ENCODE measurements at places on chromosomes 16 and 17. TPM values are rescaled to one million over a fixed set of nuclear protein-coding genes. Genes with fewer than 3 reads are reported as not detected.

DNA sequence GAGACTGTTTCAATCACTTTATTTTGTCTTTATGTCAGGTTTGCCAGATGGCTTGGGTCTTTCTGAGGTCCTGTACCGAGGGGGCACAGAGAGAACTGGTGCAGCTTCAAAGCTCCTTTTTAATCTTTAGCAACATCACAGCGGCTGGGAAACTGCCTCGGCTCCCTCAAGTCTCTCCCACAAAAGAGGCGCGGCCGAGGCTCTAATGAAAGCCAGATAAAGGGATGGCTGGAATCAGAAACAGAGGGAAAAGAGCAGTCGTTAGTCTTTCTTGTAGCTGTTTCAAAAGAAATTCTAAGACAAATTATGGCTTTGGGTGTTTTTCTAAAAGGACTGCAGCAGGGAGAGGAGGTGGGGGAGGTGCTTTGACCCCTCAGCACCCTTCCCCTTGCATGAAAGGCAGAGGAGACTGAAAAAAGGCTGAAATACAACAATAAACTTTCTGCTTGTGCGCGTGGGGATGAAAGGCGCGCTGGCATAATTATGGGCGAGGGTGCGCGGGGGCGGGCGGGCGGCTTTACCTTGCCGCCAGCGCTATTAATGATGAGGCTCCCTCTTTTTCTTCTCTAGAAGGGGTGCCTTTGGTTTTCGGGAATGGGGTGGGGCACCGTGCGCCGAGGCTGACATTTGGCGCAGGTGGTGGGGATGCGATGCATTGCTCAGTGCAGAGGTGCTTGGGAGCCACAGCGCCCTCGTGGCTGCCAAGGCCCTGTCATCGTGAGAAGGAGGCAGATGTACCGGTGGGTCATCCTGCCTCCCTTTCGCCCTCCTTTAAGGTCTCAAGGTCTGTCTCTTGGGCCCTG is 22.3 kb upstream of the BRD7 start:
- H3K36me3 ChIP-seq: no peaks in the 10 kb centered on the region
- no peak for DNase-seq
- no peak overlapping the region for H3K4me3 ChIP-seq
- no peaks in the 10 kb centered on the region for H3K27me3 ChIP-seq
- H3K4me1 ChIP-seq: peaks cover 20% of the 10 kb centered on the region

GRCh38 chr17:35423761-35424160 is 8.5 kb downstream of the SLFN12 start:
- DNase-seq: no peak
- peaks cover 18% of the 10 kb centered on the region for H3K27me3 ChIP-seq
- H3K27ac ChIP-seq: no peak overlapping the region
- H3K4me1 ChIP-seq: peaks cover 10% of the 10 kb centered on the region

- DNase-seq: no peak
- H3K36me3 ChIP-seq: peaks cover 3% of the 10 kb centered on the region
- no peak overlapping the region for H3K27ac ChIP-seq
These were observed 283.6 kb downstream of the ABCC12 start for GRCh38 chr16:47872225-47872624.

DNA sequence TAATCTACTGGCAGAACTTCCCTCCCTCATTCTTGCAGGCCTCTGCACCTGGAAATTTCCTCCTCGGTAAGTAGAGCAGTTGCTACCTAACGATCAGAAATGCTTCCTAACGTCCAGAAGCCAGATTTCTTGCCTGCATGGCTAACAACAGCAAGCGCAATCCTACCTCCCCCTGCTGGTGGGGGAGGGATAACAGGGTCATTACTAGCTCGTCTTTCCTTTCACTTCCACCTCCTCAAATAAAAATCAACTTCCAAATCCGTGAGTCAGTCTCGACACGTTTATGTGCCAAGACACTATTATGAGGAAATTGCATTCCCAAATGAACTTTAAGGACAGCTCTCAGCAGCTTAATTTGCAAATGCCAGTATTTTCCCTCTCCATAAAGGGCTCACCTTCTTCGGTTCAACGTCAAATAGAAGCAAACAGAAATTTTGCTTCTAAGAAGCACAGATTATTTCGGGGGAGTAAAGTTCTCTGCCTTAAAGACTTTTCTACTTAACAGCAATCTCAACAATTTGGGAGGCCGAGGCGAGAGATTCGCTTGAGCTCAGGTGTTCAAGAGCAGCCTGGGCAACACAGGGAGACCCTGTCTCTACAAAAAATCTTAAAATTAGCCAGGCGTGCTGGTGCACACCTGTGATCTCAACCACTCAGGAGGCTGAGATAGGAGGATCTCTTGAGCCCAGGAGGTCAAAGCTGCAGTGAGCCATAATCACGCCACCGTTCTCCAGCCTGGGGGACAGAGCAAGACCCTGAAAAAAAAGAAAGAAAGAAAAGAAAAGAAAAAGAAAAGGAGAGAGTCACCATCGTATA is 188.6 kb upstream of the PSMD7 start:
- no peaks in the 10 kb centered on the region for H3K27me3 ChIP-seq
- H3K4me3 ChIP-seq: peak overlapping the region; percentile 21
- peaks cover 4% of the 10 kb centered on the region for H3K36me3 ChIP-seq
- H3K27ac ChIP-seq: peak overlapping the region; percentile 66
- peaks cover 15% of the 10 kb centered on the region for H3K4me1 ChIP-seq
- peak; percentile 80 for DNase-seq

DNA sequence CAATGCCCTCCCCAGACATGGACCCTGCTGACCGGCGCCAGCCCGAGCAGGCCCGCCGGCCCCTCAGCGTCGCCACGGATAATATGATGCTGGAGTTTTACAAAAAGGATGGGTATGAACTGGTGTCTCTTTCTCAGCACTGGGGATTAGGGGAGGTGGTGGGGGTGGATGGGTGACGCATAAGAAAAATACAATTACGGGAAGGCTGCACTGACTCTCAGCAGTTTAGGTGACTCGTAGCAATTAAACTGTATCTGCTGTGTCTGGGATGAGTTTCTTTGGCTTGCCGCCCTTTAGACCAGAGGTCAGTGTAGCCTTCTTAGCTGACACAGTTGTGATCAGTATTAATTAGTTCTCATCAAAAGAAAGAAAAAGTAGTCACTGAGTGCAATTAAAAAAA is 59.0 kb downstream of the ELAC2 start:
- no peak overlapping the region for H3K4me3 ChIP-seq
- no peaks in the 10 kb centered on the region for H3K27me3 ChIP-seq
- H3K27ac ChIP-seq: no peak overlapping the region
- no peak for DNase-seq
- H3K36me3 ChIP-seq: peaks cover 62% of the 10 kb centered on the region

GRCh38 chr17:29022074-29022473 is 16.2 kb upstream of the SEZ6 start:
- H3K27ac ChIP-seq: no peak overlapping the region
- H3K36me3 ChIP-seq: no peaks in the 10 kb centered on the region
- H3K27me3 ChIP-seq: peaks cover 34% of the 10 kb centered on the region
- H3K4me3 ChIP-seq: no peak overlapping the region

Gene NFATC3
- 33.3 TPM for total RNA-seq

DNA sequence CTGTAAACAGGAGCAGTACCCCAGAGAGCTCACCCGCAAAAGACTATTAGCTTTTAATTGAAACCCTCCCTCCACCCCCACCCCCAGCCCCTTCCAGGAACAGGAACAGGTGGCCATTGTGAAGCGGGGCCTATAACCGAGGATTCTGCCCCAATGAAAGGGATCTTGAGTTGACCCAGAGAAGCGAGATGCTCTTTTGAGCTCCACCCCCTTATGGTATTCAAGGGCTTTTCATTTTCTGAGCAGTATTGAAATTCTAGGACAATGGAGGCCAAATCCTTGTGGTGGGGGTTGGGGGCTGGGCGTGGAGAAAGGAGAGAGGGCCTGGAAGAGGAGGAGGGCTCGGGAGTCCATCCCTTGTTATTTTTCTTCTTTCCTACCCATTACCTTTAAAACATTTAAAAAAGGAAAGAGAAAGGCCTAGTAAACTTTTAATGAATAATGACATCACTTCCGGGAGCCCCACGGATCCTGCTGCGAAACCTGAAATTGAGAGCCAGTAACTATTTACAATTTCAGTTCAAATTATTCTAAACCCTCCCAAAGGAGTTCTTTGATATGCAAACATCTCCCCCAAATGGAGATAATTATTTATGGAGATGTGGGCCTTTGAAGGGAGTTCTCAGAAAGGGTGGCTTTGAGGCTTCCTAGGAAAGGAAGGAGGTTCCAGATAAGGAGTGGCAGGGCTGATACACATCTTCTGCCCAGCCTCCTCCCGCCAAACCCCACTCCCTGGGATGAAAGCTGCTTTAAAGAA is 30.5 kb downstream of the HS3ST3B1 start:
- peak overlapping the region; percentile 58 for H3K4me3 ChIP-seq
- DNase-seq: peak; percentile 18
- peaks cover 10% of the 10 kb centered on the region for H3K27me3 ChIP-seq
- no peaks in the 10 kb centered on the region for H3K36me3 ChIP-seq

DNA sequence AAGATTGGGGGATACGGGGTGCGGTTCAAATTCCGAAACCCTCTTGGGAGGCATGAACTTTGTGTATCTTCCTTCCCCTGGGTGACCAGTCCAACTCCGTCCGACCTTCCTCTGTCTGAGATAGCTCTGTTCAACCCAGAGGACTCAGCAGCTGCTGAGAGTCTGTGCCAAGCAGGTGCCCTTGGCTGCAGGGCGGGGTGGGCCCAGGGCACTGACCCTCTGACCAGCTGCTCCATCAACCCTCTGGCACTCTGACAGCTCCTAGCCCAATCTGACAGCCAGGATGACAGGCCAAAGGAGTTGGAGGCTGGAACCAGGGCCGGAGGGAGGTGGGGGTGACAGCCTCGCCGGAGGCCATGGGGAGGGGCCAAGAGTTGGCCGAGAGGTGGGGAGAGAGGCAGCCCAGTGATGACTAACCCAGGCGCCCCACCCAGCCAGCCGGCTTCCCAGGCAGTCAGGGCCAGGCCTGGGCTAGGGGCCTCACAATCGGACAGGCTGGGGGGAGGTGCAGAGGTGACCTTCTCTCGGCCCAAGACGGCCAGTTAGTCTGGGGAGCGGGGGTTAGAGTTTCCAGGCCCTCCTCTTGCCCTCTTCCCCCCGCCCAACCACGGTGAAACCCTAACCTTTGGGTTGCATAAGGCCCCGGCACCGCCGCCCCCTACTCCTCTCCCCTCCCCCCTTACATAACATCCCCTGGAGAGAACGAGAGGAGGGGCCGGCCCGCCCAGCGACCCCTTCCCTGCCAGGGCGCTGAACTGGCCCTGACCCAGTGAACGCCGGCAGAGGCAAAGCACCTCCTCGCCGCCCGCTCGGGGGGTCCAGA is 5.0 kb upstream of the TLCD2 start:
- no peaks in the 10 kb centered on the region for H3K27me3 ChIP-seq
- H3K27ac ChIP-seq: peak overlapping the region; percentile 92
- no peaks in the 10 kb centered on the region for H3K36me3 ChIP-seq

Gene KRT40
- total RNA-seq: not detected

DNA sequence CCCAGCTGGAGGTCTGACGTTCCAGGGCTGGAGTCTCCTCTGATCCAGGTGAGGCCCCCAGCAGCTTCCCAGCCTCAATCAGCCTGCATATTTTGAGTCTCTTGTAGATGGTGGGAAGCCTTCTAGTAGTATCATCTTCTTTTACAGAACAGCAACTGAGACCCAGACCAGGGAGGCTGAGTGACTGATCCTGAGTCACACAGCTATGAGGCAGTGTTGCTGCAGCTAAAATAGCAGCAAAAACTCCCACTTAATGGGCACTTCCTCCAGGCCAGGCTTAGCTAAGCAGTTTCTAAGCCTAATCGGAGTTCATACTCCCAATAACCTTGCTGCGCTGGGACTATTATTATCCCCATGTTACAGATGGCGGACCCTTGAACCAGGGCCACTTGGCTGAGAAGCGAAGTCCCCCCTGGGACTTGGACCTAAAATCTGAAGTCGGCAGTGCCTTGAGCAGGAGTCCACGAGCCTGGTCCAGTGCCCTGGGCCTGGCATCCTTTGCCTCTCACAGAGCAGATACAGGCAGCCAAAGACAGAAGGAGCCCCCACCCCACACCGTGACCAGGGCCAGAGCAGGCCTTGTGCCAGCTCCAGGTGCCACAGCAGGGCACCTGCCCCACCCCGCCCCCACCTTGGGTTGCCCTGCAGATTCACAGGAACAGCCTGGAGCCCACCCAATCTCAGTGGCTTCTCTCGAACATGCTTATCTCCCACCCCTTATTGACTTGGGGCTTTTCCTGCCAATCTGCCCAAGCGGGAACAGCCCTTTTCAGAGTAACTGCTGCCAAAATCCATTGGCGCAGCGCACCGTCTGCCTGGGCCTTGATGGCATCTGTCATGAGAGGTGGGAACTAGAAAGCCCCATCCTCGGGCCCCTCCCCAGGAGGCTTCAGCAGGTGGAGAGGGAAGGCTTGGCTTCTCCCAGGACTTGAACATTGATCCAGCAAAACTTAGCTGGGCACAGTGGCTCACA is 65.1 kb downstream of the SOCS1 start:
- H3K27ac ChIP-seq: peak overlapping the region; percentile 9
- H3K36me3 ChIP-seq: no peaks in the 10 kb centered on the region
- no peak overlapping the region for H3K4me3 ChIP-seq

- peaks cover 6% of the 10 kb centered on the region for H3K4me1 ChIP-seq
- no peaks in the 10 kb centered on the region for H3K36me3 ChIP-seq
- no peak overlapping the region for H3K4me3 ChIP-seq
- no peaks in the 10 kb centered on the region for H3K27me3 ChIP-seq
- H3K27ac ChIP-seq: peak overlapping the region; percentile 37
These were observed 24.8 kb downstream of the RANBP10 start for GRCh38 chr16:67781565-67781921.

DNA sequence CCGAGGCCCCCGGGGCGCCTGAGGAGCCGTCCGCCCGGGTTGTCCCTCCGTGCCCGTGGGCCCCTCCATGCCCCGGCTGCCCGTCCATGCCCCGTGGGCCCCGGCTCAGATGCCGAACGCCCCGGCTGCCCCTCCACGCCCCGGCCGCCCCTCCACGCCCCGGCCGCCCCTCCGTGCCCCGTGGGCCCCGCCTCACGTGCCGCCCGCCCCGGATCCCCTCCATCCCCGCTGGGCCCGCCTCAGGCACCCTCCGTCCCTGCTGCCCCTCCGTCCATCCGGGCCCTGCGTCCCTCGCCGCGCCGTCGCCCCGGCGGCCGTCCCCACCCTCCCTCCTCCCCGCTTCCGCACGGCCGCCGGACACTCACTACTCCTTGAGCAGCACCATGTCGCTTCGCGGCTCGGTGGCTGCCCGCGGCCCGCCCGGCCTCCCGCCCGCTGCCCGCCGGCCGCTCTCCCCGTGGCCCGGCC is 382 bp downstream of the PITPNA start:
- H3K4me3 ChIP-seq: peak overlapping the region; percentile 84
- H3K27me3 ChIP-seq: peaks cover 10% of the 10 kb centered on the region
- no peaks in the 10 kb centered on the region for H3K36me3 ChIP-seq
- H3K27ac ChIP-seq: no peak overlapping the region

DNA sequence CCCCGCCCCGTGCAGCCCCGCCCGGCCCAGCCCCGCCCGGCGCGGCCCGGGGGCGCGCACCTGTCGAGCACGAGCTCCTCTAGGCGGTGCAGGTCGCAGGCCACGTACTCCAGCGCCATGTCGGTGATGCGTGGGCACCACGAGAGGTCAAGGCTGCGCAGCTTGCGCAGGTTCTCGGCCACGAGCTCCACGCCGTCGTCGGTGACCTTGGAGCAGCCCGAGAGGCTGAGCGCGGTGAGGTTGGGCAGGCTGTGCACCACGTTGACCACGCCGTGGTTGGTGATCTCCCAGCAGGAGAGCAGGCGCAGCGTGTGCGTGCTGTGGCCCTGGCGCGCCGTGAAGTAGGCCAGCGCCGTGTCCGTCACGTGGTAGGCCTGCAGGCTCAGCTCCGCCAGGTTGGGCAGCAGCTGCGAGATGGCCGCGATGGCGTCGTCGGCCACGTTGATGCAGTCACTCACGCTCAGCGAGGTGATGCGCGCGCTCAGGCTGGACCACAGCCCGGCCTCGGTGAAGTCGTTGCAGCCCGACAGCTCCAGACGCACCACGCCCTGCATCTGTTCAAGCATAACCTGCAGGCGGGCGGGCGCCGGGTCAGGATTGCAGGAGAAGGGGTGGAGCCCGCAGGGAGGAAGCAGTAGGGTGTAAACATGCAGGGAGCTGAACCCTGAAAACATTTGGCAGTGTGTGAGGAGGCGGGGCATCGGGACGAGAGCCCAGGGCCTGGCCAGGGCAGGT is 5.3 kb upstream of the WDR24 start:
- no peak overlapping the region for H3K27ac ChIP-seq
- H3K4me1 ChIP-seq: peaks cover 4% of the 10 kb centered on the region
